T-helper 9 cell (primary cell): ENCODE measurements at places on chromosomes 3 and 15.

- DNase-seq: no peak
Observed at GRCh38 chr3:187281191-187281714, 10.3 kb downstream of the MASP1 start.

DNA sequence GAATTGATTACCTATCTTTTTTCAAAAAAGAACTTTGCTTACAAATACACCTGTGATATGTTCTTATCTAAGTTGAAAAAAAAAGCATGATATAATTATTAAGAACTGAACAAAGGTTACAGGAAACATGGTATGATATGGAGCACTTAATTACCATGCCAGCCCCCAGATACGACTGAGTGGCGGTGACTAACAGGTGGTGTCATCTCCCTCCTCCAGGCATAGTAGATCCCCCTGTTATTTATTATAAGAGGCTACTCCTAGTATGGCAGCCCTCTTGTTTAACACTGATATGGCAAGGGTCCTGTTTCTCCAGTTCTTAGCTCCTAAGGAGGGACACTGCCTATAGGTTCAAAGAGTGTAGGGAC lies 31.0 kb upstream of the TM4SF4 start:
- DNase-seq: no peak

GRCh38 chr15:86157606-86158293 lies 78.1 kb downstream of the AGBL1 start:
- DNase-seq: no peak

DNA sequence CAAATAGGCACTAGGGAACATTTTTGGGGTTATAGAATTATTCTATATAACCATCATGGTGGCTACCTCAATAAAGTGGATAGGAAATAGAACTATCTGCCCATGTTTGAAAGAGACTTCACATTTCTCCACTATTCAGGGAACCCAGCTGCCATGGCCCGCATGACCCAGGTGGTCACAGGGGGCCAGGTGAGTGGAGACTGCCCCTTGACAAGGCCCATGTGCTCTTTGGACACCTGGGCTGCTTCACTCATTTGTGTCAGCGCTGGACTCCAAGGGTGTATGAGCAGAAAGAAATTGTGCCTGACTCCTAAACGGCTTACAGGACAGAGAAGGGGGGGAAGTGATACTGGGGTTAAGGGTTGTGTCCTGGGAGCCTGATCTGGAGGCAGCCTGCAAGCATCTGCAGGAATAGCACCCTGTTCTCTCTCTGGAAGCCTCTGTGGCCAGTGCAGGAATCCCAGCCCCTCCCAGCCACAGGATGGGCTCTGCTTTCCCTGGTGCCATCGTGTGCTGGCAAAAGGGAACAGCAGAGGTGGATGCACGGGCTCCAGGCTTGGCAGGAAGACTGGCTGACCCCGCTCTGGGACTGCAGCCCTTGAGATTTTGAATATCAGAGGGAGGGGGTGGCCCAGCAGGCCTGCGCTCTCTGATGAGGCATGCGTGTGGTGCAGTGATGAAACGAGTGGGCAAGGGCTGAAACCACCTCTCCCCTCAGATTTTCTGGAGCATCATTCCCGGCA lies 9.1 kb upstream of the C3orf22 start:
- DNase-seq: no peak

DNA sequence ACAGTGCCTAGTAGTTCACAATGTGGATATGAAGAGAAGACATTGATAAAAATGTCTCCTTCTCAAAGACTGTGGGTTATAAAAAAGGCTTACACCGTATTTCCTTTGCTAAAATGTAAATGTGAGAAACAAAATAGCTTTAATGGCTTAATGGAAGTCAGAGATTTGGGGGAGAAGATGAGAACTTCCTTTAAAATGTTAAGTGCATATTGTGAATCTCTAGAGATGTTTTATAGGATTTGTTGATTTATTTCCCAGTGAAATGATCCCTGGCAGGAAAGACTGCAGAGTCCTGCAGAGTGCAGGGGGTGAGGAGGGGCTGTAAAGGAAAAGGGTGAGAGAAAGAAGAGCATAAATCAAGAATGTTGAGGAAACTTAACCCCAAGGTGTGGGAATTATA lies 305.1 kb downstream of the GAP43 start:
- no peak for DNase-seq

DNA sequence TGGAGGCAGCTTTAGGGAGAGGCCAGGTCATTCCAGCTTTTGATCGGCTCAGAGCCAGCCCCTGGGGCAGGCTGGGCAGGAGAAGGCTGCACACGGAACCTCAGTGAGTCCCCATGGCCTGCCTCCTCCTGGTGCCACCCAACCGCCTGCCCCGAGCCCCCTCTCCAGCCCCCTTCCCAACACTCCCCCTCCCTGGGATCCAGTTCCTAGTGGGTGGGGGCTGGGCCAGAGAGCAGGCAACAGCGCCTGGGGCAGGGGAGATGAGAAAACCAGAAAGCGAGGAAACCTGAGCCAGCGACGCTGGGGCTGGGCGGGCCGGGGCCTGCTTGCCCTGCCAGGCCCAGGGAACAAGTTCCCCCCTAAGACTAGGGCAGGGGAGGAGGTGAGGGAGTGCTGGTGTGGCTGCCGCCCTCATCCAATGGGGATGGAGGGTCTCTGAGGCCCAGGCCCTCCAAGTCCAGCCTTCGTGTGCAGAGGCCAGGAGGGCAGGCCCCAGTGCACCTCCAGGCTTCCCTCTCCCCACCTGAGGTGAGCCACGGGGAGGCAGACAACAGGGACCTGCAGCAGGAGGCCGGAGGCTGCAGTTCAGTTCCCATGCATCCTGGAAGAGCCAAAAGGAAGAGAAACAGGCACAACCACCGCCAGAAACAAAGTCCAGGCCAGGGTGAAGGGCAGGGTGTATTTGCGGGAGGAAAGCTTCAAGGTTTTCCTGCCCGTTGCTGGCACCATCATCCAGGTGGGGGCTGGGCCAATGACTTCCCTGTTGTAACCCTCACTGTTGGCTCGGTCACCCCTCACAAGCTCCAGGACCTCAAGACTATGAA lies 4.0 kb upstream of the SEMA3F start:
- DNase-seq: no peak

DNA sequence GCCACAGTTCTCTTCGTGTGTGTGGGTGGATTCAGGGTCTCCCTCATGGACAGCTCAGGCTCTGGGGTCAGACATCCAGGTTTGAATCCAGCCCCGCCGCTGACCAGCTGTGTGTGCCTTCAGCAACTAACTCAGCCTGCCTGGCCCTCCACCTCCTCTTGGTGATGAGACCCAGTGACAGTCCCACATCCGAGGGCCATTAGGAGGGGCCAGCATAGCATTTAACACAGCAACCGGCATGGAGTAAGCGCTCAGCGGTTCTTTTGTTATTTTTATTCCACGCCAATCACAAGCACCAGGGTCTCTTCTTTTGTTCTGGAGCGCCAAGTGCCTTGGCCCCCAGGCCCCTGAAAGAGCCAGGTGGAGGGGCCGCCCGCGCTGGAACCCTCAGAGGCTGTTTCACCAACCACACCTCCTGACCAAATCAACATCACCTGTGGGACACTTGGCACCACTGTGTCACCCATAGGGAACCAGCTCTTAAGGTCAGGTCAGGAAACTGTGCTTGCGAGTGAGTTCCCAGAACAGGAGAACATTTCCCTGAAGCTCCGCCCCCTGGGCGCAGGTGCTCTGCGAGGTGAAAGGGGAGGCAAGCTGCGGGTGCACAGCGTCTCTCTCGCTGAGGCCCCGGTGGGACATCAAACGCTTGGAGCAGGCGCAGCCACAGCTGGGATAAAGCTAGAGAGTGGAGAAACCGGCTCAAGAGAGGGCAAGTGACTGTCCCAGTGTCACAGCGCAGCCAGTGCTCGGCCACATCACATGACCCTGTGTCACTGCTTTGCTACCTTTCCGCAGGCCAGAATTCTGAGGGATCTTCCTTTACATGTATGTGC lies 311.3 kb downstream of the UACA start:
- DNase-seq: no peak

DNA sequence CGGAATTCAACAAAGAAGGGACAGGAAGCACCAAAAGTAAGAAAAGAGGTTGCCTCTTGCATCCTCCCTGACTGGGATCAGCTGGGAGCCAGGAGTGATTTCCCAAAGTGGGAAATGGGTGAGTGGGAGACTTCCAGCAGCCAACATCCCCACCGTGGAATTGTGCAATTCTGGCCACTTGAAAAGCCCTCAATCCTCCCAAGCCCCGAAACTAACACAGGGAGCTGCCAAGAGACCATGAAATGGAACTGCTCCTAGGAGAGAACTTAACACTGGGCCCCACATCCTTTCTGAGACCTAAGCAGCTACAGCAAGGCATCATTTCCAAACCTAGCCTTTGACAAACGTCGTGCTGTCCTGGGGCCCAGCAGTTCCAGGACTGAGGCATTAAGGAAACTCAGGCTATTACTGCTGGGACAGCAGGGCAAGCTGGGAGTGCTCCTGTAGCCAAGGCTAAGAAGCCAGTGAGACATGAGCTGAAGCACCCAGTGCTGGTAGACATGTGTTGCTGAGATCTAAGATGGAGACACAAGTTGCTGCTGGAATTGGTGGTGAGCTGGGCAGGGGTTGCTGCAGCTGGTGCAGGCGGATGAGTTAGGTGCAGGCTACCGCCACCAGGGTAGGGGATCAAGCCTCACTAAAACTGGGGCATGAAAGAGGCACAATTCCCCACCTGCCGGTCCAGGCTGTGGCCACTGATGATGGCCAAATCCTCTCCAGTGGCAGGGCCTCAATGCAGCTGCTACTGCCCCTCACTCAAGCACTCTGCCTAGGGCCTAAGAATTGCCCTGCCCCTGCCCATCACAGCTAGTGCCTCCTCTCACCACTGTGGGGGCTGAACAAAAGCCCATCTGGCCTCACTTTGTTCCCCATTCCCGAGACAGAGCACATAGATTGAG lies 43.9 kb downstream of the ALDH1A2 start:
- no peak for DNase-seq

GRCh38 chr15:83592370-83593040 lies 61.4 kb upstream of the ADAMTSL3 start:
- DNase-seq: no peak

DNA sequence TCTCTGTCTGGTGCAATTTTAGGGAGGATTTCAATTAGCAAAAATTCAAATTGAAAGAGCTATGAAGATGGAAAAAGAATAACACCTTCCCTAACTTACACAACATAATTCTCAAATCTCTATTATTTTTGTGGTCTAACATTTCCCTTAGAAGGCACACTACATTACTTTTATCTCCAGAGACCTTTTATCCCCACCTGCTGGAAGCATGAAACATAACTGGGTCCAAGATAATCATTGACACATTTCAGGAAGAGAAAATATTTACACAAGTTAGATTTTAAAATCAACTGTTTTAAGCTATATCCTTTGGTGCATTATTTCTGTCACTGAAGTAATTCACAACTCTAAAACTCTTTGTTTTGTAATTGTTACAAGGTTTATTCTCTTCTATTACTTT lies 779.5 kb downstream of the ROBO1 start:
- DNase-seq: no peak

DNA sequence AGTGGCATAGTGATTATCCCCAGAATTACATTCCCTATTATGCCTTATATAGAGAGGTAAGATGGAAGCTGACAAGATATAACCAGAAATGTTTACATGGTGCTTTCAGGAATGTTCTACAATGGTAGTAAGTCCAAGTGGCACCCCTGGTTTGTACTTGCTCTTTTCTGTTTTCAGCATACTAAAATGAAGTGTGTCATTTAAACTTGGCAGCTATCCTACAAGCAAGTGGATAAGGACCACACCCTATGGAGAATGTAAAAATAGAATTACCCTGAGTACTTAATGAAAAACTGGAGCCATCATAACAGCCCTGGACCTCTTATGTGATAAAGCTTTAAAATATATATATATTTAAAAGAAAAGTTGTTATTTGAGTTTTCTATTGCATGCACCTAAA lies 1012.7 kb upstream of the CADM2 start:
- DNase-seq: no peak

DNA sequence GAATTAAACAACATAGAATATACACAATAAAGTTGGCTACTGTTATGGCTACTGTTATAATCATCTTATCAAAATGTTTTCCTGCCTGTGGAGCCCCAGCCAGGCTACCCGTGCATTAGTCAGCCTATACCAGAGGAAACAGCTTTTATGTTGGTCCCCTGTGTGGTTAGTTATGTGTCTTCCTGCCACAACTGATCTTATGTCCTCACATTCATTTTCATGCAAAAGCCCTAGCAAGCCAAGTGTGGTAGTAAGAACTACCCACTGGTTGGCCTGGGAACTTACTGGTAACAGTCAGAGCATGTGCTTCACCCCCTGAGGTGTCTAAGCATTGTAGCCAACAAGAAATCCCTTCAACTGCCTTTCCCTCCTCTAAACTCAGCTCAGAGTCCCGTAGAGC lies 21.8 kb downstream of the MGLL start:
- no peak for DNase-seq

- no peak for DNase-seq
Observed at GRCh38 chr3:178217479-178217878, 318.8 kb upstream of the KCNMB2 start.

DNA sequence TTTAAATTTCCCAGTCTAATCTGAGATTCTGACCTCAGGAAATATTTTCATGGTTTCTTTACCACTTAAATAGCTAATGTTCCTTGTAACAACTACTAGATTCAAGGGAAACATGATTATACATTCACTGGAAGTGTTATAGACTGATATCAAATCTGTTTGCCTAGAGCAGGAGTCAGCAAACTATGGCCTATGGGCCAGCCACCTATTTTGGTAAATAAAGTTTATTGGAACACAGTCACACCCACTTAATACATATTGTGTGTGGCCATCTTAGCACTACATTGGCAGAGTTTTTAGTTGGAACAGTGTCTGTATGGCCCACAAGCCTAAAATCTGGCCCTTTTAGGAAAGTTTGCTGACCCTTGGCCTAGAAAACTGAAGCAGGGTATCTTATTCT lies 50.1 kb downstream of the GLCE start:
- DNase-seq: no peak

DNA sequence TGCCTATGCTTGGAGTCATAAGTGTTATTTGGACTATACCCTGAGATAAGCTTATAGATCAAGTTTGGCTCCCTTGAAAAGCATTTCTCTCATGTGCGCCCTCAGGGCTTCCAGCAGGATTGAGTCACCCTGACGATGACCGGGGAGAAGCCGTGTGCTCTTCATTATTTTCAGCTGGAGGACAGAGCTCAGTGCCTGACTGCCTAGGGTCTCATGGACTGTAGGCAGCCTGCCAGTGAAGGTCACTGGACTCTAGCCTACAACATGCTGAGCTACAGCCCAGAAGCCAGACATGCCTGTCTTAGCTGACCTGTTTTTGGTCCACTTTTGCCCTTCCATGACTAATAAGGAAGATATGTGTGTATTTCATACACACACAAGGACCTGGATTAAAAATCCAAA lies 31.6 kb upstream of the NUDT16 start:
- no peak for DNase-seq

- no peak for DNase-seq
Observed at GRCh38 chr3:187210091-187210490, 12.8 kb downstream of the RTP1 start.

GRCh38 chr3:100227511-100227921 lies 33.3 kb upstream of the TBC1D23 start:
- no peak for DNase-seq

GRCh38 chr3:188446766-188447165 lies 292.8 kb downstream of the LPP start:
- DNase-seq: no peak

GRCh38 chr15:98807262-98807661 lies 158.9 kb downstream of the IGF1R start:
- DNase-seq: no peak

- DNase-seq: no peak
Observed at GRCh38 chr3:63607716-63608115, 44.8 kb upstream of the SNTN start.

GRCh38 chr15:66565741-66566144 lies at the start of gene LCTL:
Gene LCTL (minus strand): TSS chr15:66565998. CDS start chr15:66565365, 633 bp downstream.
- DNase-seq: no peak
